ENCODE measurements at places on chromosomes 2 and 18.

GRCh38 chr2:226169751-226170581, 629.7 kb downstream of the IRS1 start:
- DNase-seq = no peak

GRCh38 chr2:105235388-105236059, 6.0 kb upstream of the GPR45 start:
- peak; percentile 82 for DNase-seq

DNA sequence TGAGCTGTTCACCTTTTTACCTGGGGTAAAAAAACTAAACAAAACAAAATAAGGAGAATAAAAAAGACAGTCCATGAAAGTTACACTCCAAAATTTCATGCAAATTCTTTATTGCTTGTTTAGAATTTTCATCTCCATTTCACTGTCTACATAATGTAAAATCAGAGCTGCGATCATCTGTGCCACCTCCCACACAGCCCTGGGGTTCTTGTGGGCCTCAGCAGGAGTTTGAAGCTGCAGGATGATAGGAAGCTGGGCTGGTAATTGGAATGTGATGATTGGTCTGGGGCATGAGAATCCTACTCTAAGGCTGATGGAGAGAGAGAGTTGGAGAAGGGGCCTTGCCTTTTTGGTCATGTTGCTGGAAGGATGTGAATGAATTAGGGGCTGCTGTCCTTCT, 4.2 kb upstream of the LHCGR start:
- no peak for DNase-seq

- no peak for DNase-seq
Observed at GRCh38 chr2:208571764-208572131, 165.2 kb downstream of the PTH2R start.

DNA sequence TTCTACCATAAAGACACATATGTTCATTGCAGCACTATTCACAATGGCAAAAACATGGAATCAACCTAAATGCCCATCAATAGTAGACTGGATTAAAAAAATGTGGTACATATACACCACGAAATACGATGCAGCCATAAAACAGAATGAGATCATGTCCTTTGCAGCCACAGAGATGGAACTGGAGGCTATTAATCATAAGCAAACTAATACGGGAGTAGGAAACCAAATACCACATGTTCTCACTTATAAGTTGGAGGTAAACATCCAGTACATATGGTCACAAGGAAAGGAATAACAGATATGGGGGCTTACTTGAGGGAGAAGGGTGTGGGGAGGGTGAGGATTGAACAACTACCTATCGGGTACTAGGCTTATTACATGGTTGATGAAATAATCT, 7.7 kb downstream of the HMSD start:
- DNase-seq = no peak

GRCh38 chr2:60522462-60522861, 31.0 kb downstream of the BCL11A start:
- DNase-seq = no peak

DNA sequence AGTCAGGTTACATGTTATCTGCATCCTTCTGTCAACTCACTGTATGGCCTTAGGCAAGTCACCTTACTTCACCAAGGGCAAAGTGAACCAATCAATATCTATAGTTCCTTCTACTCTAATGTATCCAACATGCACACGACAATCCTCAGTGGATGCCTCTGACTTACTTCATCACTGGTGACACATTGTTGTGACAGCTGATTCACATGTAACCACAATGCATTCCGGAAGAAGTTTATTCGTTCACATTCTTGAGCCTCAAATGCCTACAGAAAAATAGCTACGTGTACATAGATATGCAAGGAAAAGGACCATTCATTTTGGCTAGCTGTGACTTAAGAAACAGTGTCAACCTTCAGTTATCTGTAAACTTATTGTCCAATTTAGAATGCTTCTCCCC, 26.3 kb upstream of the EPG5 start:
- DNase-seq = no peak

- peak; percentile 63 for DNase-seq
Observed at GRCh38 chr2:176494949-176495353, 225.7 kb downstream of the MTX2 start.

- no peak for DNase-seq
Observed at GRCh38 chr18:830315-830901, 18.4 kb upstream of the YES1 start.

DNA sequence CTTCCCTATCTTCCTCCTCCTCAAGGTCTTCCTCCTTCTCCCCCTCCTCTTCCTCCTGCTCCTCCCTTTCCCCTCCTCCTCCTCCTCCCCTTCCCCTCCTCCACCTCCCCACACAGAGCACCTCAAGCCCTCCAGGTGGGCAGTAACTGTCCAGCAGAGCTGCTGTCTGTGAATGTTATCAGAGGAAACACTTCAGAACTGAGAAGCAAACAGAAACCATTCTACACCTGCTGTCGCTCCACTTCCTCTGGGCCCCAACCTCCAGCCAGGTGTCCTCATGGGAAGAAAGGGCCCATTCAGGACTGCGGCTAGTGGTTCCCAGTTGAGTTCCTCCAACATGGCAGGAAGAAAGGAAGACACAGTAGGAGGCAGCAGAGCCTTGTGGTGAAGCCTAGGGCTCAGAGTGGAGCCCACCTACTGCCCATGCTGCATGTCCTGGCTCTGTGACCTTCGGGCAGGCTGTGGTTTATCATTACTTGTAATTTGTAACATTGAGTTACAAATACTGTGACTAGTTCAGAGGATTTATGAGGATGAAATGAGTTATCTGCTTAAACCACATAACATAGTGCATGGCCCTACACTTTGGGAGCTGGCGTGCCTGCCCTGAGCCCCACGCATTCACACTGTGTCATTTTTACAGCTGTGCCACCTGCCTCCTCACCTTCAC, 165.9 kb upstream of the ID2 start:
- DNase-seq = no peak

DNA sequence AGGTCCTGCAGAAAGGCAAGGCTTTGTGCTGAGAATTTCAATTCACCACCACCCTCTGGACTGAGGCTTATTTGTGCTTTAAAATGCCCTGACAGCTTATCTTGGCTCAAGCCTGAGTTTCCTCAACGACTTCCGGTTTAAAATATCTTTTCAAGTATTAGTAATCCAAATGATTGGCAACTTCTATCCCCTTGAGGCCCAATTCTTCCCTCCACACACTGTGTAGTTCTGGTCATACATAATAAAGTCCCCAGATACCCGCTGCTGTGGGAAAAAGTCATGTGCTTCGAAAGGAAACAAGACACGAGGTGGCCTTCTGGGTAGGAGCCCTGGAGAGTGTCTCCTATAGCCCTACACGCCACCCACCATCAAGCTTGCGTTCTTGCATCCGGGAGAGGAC, 393.4 kb downstream of the ALK start:
- DNase-seq = no peak

- DNase-seq = no peak
Observed at GRCh38 chr2:225052703-225053102, 10.4 kb upstream of the DOCK10 start.

DNA sequence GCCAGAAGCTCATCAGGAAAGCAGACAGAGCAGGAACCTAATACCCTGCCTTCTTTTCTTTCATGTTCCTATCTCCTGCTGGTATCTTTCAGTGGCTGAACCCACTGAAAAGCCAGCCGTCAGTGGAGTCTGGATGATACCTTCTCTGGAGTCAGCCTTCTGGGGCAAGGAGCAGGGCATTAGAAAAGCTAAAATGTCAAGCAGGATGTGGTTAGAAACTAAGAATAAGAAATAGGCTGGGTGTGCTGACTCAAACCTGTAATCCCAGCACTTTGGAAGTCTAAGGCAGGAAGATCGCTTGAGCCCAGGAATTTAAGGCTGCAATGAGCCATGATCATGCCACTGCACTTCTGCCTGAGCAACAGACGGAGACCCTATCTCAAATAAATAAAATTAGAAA, 642.0 kb upstream of the FSHR start:
- DNase-seq = no peak

DNA sequence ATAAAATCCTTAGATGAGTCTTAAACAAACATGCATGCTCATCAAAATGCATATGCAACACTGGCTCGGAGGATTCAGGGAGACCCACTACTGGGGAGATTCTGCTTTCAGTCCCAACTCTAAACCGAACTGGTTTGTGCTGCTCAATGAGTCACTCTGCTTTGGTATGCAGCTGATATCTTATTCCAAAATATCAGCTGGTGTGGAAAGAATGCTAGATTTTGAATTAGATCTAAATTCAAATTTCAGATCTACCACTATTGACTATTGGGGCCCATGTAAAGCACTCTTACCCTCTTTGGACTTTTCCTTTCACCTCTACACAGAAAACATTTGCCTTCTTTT, 39.2 kb upstream of the TTN start:
- DNase-seq = no peak

DNA sequence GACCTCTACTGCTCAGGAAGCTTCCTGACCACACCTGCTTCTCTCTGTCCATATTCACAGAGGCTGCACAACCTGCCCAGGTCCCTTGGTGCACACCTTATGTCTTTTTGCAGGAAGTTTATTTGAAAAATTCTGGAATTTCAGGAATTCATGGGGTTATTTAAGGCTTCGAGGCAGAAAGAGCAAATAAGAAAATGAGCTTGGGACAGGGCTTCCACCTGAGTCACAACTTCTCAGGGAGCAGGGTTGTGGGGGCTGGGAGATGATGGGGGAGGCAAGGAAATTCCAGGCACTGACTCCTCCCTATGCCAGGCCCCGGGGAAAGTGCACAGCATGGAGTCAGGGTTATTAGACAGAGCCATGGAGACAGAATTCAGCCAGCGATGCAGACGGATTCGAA, 57.7 kb downstream of the INHBB start:
- DNase-seq = no peak

DNA sequence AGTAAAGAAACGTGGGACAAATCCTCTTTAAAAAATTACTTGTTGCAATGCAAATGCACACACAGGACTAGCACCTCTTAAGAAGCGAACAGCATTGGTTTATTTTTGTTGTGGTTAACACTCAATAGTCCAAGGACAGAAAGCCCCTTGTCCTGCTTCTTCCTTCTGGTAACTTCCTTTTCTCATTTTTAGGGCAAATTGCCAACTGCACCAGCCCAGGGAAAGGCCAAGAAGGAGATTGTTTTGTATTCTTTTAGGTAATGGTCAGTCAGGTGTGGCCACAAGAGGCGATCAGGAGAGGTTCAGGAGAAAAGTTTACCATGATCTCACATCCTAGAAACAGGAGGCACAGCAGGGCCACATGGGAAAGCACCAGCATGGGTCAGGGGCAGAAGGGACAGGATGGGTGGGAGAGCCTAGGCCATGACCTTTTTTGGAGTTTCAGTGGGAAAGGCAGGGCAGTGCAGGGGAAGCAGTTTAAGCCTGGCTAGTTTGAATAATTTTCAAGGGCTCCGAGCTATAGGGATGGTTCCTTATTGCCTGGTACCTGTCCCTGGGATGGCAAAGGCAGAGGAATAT, 73.0 kb downstream of the CHRNA1 start:
- DNase-seq = no peak

- DNase-seq = no peak
Observed at GRCh38 chr2:192379736-192380135, 185.0 kb upstream of the TMEFF2 start.
